ENCODE measurements at places on chromosomes 12 and 14. TPM values are rescaled to one million over a fixed set of nuclear protein-coding genes. Genes with fewer than 3 reads are reported as not detected.
A peak's percentile ranks its signal among the peaks of the same experiment; 100 is the strongest.

Gene OR11H7
- not detected for total RNA-seq

Gene GPR135
- total RNA-seq = 1.5 TPM

Gene NANOG
- total RNA-seq = 4.5 TPM

Gene OTOGL
- total RNA-seq = 0.31 TPM

Gene NELL2
- total RNA-seq = 1.7 TPM

GRCh38 chr14:56868660-56869059, 58.4 kb upstream of the OTX2 start:
- no peak for DNase-seq
- no peaks in the 10 kb centered on the region for H3K36me3 ChIP-seq
- no peak overlapping the region for H3K27ac ChIP-seq
- H3K4me1 ChIP-seq = no peaks in the 10 kb centered on the region

GRCh38 chr14:77991128-77991772, 178.9 kb upstream of the NRXN3 start:
- no peaks in the 10 kb centered on the region for H3K4me1 ChIP-seq
- DNase-seq = no peak
- no peaks in the 10 kb centered on the region for H3K27me3 ChIP-seq

DNA sequence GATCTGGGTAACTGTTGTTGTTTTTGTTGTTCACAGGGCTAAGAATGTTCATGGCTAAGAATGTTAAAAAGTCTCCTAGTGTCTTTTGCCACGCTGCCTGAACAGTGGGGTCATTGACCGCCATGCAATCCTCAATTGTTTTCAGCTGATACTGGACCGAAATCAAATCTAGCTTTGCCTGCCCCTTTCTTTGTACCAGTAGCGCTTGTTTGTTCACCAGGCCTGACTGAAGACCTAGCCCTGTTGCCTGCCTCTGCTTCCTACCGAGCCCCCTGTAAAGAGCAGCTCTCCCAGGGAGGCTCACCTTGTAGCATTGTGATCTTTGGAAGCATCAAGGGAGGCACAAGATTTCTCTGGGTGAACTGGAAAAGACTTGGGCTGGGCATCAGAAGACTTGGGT, 6.7 kb downstream of the PSEN1 start:
- no peaks in the 10 kb centered on the region for H3K27me3 ChIP-seq
- H3K36me3 ChIP-seq = peaks cover 6% of the 10 kb centered on the region
- H3K4me3 ChIP-seq = no peak overlapping the region
- DNase-seq = no peak
- H3K27ac ChIP-seq = no peak overlapping the region

GRCh38 chr12:52391618-52392002, 6.2 kb upstream of the KRT84 start:
- H3K27me3 ChIP-seq = peaks cover 4% of the 10 kb centered on the region
- no peak overlapping the region for H3K27ac ChIP-seq
- no peaks in the 10 kb centered on the region for H3K36me3 ChIP-seq
- no peak overlapping the region for H3K4me3 ChIP-seq

DNA sequence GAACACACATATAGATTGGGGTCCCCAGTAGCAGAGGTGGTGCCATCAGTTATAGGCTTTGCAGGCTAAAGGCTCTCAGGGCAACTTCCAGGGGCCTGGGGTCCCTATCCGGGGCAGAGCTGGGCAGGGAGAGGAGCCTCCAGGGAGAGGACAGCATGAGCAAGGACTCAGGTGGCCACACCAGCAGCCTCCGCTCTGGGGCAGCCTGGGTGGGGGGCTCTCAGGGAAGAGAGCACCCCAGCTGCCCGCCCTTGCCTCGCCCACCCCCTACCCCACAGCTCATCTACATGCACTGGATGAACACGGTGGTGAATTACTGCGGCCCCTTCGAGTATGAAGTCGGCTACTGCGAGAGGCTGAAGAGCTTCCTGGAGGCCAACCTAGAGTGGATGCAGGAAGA, 14.0 kb downstream of the PLBD2 start:
- peaks cover 9% of the 10 kb centered on the region for H3K36me3 ChIP-seq
- H3K27me3 ChIP-seq = peaks cover 7% of the 10 kb centered on the region
- H3K4me3 ChIP-seq = no peak overlapping the region
- no peak overlapping the region for H3K27ac ChIP-seq

- no peak overlapping the region for H3K4me3 ChIP-seq
- no peaks in the 10 kb centered on the region for H3K36me3 ChIP-seq
- no peak overlapping the region for H3K27ac ChIP-seq
- DNase-seq = no peak
Measured at GRCh38 chr12:54981796-54982195, 2.8 kb downstream of the TESPA1 start.

DNA sequence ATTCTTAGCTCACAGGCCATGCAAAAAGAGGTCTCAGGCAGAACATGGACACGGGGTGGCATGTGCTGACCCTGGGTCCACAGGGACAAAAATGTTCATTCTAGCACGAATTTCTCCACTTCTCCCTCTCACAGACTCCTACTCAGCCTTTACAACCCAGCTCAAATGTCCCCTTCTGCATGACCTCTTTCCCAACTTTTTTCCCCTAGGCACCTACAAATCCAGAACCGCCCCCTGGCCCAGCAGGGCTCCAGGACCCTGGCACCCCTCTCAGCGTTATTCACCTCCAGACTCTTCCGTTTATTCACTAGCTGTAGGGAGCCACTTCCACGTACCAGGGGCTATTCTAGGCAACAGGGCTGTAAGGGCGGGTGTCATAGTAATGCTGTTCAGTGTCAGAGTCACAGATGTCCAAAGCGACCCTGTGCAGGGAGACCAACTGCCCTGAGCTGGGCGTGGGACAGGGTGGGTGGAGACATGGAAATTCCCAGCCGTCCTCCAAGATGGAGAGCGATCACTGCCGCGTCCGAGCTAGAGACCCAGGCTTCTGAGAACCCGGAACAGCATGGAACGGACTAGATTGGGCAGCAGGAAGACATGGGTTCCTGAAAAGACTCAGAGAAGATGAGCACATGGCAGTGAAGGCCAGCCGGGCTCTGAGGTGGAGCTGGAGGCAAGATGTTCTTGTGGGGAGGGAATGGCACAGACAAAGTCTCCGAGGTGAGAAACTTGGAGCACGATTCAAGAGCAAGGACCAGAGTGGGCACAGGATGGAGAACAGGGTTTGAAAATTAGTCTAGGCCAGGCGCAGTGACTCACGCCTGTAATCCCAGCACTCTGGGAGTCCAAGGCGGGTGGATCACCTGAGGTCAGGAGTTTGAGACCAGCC, 274.9 kb upstream of the RTL1 start:
- no peak overlapping the region for H3K27ac ChIP-seq
- peaks cover under 1% of the 10 kb centered on the region for H3K36me3 ChIP-seq
- H3K4me3 ChIP-seq = peak overlapping the region; percentile 29
- no peaks in the 10 kb centered on the region for H3K4me1 ChIP-seq
- DNase-seq = no peak

DNA sequence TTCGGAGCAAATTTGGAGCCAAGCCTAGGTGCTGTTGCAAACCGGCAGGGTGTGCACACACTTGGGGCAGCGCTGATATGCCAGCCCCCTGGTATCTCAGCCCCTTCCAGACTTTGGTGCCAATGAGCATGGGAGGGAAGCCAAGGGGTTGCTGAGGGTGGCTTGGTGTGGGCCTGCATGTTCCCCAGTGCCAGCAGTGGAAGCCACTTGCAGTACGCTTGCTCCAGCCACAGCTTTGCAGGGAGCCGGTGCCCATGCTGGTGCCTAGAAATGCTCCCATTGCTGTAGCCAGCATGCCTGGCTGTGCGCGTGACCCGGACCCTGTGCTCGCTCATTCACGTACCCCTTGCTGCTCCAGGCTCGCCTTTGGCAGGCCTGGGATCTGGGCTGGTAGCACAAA, 67.1 kb upstream of the DNM1L start:
- peaks cover 11% of the 10 kb centered on the region for H3K36me3 ChIP-seq
- H3K27ac ChIP-seq = no peak overlapping the region
- no peak overlapping the region for H3K4me3 ChIP-seq
- peaks cover 10% of the 10 kb centered on the region for H3K4me1 ChIP-seq
- H3K27me3 ChIP-seq = peaks cover 1% of the 10 kb centered on the region

GRCh38 chr12:123813349-123813748, 51.2 kb downstream of the DNAH10 start:
- H3K4me3 ChIP-seq = no peak overlapping the region
- H3K27me3 ChIP-seq = peaks cover 7% of the 10 kb centered on the region
- H3K27ac ChIP-seq = no peak overlapping the region
- no peak for DNase-seq
- peaks cover under 1% of the 10 kb centered on the region for H3K4me1 ChIP-seq

GRCh38 chr12:92556141-92556540, 146.6 kb upstream of the PLEKHG7 start:
- no peak for DNase-seq
- no peaks in the 10 kb centered on the region for H3K27me3 ChIP-seq
- H3K4me3 ChIP-seq = no peak overlapping the region
- H3K36me3 ChIP-seq = no peaks in the 10 kb centered on the region
- no peak overlapping the region for H3K27ac ChIP-seq

- no peak overlapping the region for H3K4me3 ChIP-seq
- H3K27me3 ChIP-seq = peaks cover 3% of the 10 kb centered on the region
- DNase-seq = no peak
- H3K4me1 ChIP-seq = no peaks in the 10 kb centered on the region
- H3K27ac ChIP-seq = no peak overlapping the region
Measured at GRCh38 chr12:105418821-105419291, 88.4 kb downstream of the C12orf75 start.

GRCh38 chr12:24113701-24114100, 164.2 kb upstream of the SOX5 start:
- no peaks in the 10 kb centered on the region for H3K27me3 ChIP-seq
- H3K27ac ChIP-seq = no peak overlapping the region
- no peak for DNase-seq
- H3K36me3 ChIP-seq = no peaks in the 10 kb centered on the region

All from endothelial cell (in vitro differentiated cells).